Frontal cortex (tissue), 4 donors: ENCODE measurements at places on chromosomes 6 and 20. TPM values are rescaled to one million over a fixed set of nuclear protein-coding genes. Genes with fewer than 3 reads are reported as not detected.

Gene NPEPL1
- 10.2 TPM for total RNA-seq

Gene LAMP5
- total RNA-seq = 12.6 TPM

Gene FERMT1
- total RNA-seq = 1.2 TPM

Gene TCP11
- 0.41 TPM for total RNA-seq

Gene KHDRBS2
- 62.4 TPM for total RNA-seq

Gene HNF4A
- total RNA-seq = not detected

Gene BPIFB4
- not detected for total RNA-seq

Gene BPIFA1
- not detected for total RNA-seq

Gene MBOAT1
- total RNA-seq = 7.3 TPM

Gene XKR7
- 9.8 TPM for total RNA-seq

GRCh38 chr6:88662653-88663174, 300.7 kb downstream of the RNGTT start:
- DNase-seq = no peak

DNA sequence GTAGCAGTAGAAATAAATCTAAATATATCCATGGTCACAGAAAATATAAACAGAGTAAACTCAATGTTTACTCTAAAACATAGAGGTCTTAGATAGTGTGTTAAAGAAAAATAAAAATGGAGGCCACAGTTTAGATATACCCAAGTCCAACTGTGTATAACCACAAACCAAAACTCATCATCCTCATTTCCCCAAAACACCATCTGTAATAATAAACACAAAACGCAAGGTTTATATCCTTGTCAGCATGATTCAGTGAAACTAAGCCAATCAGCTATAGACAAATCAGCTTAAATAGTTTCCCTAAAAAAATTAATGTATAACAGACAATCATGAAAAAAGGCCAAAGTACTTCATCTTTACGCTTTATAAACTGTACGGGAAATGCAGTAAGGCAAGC, 2.7 kb upstream of the HACE1 start:
- DNase-seq = no peak

DNA sequence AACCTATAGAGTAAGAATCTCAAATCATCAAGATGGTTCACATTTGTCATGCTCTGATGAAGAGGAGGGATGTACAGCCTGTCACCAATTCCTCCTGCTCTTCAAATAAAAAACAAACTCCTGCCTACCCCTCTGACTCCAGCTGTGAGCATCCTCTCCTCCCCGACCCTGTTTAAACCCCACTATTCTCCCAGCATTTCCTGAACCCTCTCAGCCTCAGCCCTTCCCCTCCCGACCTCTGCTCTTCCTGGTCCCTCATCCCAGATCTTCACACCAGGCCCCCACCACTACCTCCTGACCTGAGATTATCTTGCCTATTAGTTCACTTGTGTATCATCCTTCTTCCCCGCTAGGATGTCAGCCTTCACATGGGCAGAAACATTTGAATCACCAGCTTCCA, 75.8 kb downstream of the ZMYND8 start:
- DNase-seq = no peak

DNA sequence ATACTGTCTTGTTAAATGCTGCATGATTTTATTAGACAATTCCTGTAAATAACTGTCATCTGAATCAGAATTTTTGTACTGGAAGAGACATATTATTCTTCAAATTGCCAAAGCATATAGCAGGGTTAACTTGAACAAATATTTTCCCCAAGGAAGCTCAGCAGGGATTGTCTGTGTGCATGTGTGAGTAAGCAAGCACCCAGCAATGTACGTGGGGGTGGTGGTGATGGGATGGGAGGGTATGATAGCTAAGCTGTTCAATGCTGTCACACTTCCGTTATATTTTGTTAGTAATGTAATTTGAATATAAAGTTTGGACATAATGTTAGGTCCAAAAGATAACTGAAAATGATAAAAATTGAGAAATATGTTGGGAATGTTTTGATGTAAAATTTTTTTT, 118.1 kb downstream of the MYB start:
- no peak for DNase-seq

DNA sequence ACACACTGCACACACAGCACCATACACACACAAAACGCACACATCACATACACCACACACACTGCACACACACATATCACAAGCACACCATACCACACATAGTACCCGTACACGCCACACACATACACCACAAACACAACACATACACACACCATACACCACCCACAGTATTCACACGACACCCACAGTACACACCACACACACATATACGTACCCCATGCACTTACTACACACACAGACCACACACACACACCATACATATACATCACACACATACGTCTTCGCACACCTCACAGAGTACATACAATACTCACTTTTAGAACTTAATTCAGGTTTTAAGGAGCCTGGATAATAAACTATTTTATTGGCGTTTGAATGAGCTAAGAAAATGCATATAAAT, 1805.3 kb upstream of the DEFB115 start:
- DNase-seq = no peak

DNA sequence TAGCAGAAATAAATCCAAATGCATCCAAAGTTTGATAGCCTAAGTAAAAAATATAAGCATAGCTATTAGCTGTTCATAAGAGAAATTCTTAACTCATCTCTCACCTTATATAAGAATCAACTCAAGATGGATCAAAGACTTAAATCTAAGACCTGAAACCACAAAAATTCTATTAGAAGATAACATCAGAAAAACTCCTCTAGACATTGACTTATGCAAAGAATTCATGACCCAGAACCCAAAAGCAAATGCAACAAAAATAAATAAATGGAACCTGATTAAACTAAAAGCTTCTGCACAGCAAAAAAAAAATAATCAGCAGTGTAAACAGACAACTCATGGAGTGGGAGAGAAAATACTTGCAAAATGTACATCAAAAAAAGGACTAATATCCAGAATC, 184.3 kb downstream of the TFAP2A start:
- DNase-seq = no peak

DNA sequence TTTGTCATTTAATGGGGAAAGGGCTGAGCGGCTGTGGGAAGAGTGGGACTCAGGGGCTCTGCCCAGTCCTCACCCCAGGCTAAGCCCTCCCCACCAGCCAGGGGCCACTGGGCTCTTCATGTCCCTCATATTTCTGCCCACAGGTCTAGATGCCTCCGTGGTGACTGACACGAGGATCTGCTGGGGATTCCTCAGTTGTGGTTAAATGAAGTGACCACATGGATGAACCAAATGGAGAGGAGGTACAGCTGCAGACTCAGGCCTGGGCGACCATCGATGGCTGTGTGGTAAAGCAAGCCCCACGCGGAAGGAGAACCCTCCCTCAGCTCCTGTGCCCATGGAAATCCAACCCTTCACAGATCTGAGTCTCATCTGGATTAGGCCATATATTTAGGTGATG, 29.4 kb downstream of the RAET1L start:
- no peak for DNase-seq

- no peak for DNase-seq
Measured at GRCh38 chr20:20711413-20711812, 1.0 kb downstream of the RALGAPA2 start.

- no peak for DNase-seq
Measured at GRCh38 chr20:62980380-62980960, 26.3 kb downstream of the BHLHE23 start.

DNA sequence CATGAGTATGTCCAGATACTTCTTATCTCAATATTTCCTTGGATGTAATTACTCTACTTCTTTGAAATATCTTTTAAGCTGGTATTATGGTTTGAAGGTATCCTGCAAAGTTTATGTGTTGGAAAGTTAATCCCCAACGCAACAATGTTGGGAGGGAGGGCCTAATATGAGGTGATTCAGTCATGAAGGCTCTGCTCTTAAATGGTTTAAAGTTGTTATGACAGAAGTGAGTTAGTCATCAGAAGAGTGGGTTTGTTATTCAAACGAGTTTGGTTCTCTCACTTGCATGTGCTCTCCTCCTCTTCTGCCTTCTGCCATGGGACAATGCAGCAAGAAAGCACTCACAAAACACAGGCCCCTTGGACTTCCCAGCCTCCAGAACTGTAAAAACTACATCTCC, 176.3 kb downstream of the KCNQ5 start:
- DNase-seq = no peak

DNA sequence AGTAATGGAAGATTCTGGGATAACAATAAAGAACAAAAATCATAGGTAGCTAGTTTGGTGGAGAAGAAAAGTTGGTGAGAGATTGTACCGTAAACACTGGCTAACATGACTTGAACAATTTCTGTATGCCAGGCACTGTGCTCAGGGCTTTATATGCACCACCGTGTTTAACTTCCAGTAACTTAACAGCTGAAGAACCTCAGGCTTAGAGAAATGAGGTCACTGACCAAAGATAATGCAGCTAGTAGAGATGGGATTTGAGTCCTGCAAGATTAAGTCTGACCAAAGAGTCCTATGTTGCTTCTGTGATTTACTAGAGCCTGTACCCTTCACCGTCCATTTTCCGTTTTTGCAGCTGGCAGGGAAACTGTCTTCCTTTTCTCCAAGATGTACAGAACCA, 2.7 kb downstream of the CSTF1 start:
- DNase-seq = no peak

DNA sequence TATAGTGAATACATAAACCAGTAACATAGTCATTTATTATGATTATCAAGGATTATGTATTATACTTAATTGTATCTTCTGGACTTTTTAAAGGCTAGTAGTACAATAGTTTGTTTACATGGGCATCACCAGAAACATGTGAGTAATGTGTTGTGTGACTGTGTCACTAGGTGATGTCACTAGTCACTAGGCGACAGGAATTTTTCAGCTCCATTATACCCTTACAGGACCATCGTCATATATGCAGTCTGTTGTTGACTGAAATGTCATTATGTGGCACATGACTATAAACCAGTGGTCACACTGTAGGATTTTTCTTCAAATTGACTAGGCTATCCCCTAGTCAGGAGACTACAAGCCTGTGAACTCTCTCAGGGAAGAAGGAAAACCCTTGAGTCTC, 86.5 kb upstream of the CENPW start:
- DNase-seq = no peak

DNA sequence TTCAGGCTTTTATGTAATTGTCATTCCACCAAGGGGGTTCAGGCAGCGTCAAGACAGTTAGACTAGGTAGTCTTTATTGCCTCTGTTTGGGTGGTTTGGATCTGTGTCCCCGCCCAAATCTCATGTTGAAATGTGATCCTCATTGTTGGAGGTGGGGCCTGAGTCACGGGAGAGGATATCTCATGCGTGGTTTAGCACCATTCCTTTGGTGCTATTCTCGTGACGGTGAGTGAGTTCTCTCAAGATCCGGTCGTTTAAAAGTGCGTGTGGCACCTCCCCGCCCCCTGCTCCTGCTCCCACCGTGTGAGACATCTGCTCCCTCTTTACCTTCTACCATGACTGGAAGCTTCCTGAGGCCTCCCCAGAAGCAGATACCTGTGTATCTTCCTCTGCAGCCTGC, 51.3 kb upstream of the FOXC1 start:
- DNase-seq = no peak

DNA sequence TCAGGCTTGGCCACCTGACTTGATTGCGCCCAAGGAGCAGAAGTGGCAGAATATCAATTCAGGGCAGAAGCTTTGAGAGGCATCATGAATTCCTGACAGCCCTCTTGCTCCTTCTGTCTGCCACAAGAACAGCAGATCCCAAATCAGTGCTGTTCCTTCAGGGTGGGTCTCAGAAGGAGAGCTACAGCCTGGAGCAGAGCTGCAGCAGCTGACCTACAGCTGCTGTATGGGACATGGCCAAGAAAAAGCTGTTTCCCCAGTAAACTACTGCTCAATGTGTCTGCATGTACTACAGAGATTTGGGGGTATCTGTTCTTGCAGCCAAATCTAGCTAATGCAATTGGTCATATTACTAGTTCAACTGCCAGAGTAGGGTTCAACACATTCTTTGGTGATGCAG, 69.0 kb downstream of the SLC22A3 start:
- no peak for DNase-seq

- no peak for DNase-seq
Measured at GRCh38 chr6:24228681-24229255, 102.8 kb downstream of the NRSN1 start.

- DNase-seq = no peak
Measured at GRCh38 chr6:167127785-167128531, 5.1 kb downstream of the CCR6 start.

- DNase-seq = no peak
Measured at GRCh38 chr6:152232501-152233151, 404.5 kb downstream of the SYNE1 start.
